SK-N-SH (cell line): ENCODE measurements at places on chromosomes 5 and 9. TPM values are rescaled to one million over a fixed set of nuclear protein-coding genes. Genes with fewer than 3 reads are reported as not detected.
A peak's percentile ranks its signal among the peaks of the same experiment; 100 is the strongest.

- no peak overlapping the region for H3K27ac ChIP-seq
- no peak for DNase-seq
These were observed 5.8 kb downstream of the ADAMTS16 start for GRCh38 chr5:5145651-5146529.

DNA sequence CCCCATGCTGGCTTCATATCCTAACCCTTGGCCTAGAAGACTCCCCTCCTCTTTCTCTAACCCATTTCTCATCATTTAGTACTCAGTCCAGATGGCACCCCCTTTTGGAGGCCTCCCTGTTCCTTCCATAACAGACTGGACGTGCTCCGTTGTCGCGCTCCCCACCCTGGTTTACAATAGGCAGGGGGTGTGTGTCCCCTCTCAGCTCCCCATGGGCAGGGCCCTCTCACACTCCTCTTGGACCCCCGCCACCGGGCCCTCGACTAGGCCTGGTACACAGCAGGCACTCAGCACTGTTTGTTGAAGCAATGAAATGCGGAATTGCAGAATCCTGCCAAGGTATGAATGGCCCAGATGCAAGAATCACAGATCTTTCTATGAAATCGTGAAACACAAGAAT, 227.4 kb downstream of the FSTL4 start:
- no peaks in the 10 kb centered on the region; the same call in none of the 2 replicates for H3K27me3 ChIP-seq
- DNase-seq = no peak
- no peak overlapping the region for H3K4me3 ChIP-seq
- no peaks in the 10 kb centered on the region for H3K36me3 ChIP-seq
- no peaks in the 10 kb centered on the region for H3K4me1 ChIP-seq
- no peak overlapping the region for H3K27ac ChIP-seq

DNA sequence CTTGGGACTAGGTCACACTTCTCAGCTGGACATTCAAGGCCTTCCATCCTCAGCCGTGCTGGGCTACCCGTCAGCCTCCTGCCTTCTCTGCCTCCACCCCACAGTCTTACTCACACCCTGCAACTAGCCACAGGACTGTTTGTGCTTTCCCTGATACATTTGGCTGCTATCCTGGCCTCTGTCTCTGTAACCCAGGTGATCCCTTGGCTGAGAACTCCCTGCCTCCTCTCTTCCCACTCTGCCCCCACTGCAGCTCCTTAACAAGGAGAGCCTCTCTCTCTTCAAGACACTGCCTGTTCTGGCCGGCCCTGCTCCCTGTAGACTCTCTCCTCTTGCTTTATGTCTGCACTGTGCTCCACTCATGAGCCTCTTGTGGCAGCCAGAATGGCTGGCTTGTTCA, 120.6 kb downstream of the MSX2 start:
- no peaks in the 10 kb centered on the region for H3K36me3 ChIP-seq
- no peak overlapping the region for H3K27ac ChIP-seq
- H3K27me3 ChIP-seq = no peaks in the 10 kb centered on the region
- H3K4me3 ChIP-seq = no peak overlapping the region
- DNase-seq = no peak

- no peaks in the 10 kb centered on the region for H3K4me1 ChIP-seq
These were observed 553.8 kb upstream of the CDH9 start for GRCh38 chr5:27592231-27592630.

GRCh38 chr5:157721159-157721558, 10.1 kb upstream of the THG1L start:
- no peak for DNase-seq
- no peak overlapping the region for H3K4me3 ChIP-seq
- H3K36me3 ChIP-seq = no peaks in the 10 kb centered on the region

DNA sequence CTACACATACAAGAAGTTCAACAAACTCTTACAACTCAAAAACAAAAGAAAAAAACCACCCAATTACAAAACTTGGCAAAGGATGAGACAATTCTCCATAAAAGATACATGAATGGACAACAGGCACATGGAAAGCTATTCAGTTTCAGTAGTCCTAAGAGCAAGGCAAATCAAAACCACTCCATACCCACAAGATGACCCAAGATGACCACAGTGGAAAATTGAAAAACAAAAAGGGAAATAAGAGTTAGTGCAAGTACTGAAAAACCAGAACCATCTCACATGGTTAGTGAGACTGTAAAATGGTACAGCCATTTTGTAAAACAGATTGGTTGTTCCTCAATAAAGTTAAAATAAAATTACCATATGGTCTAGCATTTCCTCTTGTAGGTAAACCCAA, 287.1 kb upstream of the CDH9 start:
- no peak overlapping the region for H3K27ac ChIP-seq
- H3K27me3 ChIP-seq = no peaks in the 10 kb centered on the region
- H3K4me3 ChIP-seq = no peak overlapping the region

DNA sequence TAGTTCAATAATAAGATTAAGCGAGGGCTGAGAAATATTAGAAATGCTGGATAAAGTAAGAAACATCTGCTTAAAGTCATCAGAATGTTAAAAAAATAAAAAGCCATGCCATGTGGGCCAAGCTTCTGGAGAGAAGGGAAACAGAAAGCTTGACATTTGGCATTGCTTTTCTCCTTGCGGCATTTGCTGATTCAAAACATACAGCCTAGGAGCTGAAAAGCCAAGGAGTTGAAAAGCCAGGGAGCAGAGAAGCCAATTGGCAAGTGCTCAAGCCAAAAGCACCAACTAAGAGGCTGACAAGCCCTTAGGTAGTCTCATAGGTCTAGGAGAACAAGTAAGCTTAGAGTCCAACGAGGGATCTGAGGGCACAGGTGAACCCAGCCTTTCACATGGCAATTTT, 754.3 kb downstream of the TLE4 start:
- no peak for DNase-seq
- no peaks in the 10 kb centered on the region for H3K4me1 ChIP-seq
- no peaks in the 10 kb centered on the region for H3K36me3 ChIP-seq
- H3K4me3 ChIP-seq = no peak overlapping the region
- no peaks in the 10 kb centered on the region for H3K27me3 ChIP-seq

GRCh38 chr5:14580398-14581034, 1.1 kb upstream of the OTULINL start:
- H3K4me1 ChIP-seq = peaks cover 16% of the 10 kb centered on the region; the same call in 1 of the 2 replicates
- H3K4me3 ChIP-seq = no peak overlapping the region
- H3K27me3 ChIP-seq = peaks cover 54% of the 10 kb centered on the region; the same call in 1 of the 2 replicates
- no peak for DNase-seq
- H3K36me3 ChIP-seq = no peaks in the 10 kb centered on the region
- H3K27ac ChIP-seq = no peak overlapping the region; the same call in 1 of the 2 replicates

GRCh38 chr5:15645381-15646160, 145.6 kb downstream of the FBXL7 start:
- no peak overlapping the region for H3K4me3 ChIP-seq
- no peaks in the 10 kb centered on the region for H3K36me3 ChIP-seq
- H3K27me3 ChIP-seq = no peaks in the 10 kb centered on the region
- no peak for DNase-seq

DNA sequence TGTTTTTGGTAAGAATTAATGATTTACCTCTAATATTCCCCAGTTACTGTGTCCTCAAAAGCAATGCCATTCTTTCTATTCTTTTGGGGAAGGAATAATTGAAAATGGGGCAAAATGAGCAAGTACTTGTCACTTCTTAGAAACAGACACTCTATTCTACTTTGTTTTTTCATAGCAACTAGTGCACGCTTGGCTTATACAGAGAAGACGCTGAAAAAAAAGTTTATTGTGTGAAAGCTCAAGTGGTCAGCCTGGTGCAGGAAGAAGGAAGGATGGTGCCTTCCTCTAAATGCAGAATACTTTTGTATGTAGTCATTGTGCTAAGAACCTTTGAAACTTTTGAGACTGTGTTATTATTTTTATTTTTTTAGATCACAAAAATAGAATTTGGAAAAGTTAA, 29.6 kb downstream of the ANKDD1B start:
- no peaks in the 10 kb centered on the region for H3K27me3 ChIP-seq
- no peaks in the 10 kb centered on the region for H3K36me3 ChIP-seq
- no peak for DNase-seq
- no peak overlapping the region for H3K27ac ChIP-seq
- H3K4me3 ChIP-seq = no peak overlapping the region

DNA sequence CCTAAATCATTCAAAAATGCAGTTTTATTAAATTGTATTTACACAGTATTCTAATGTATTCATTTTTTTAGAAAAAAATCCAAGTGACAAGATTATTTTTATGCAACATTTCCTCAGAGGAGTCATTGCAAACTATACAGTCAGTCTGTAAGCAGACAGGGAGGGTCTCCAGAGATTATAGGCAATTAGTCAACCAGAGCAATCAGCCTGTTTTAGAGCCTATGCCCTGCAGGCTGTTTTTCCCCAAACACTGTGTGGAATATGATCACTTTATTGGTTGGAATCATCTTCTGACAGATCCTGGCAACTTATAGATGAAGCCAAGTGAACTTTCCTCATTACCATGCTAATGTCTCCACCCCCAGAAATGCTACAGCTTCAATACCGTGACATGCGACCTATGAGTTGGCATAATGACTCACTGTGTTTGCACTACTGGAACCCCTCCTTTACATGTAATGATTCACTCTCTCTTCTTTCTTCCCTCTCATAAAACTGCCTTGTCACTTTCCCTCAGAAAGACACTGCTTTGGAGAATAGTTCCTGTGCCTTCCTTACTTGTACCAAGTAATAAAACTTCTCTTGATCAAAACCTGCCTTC, 577.7 kb upstream of the FTMT start:
- no peaks in the 10 kb centered on the region for H3K27me3 ChIP-seq
- no peaks in the 10 kb centered on the region for H3K36me3 ChIP-seq
- H3K4me1 ChIP-seq = peaks cover 7% of the 10 kb centered on the region; the same call in 1 of the 2 replicates
- H3K27ac ChIP-seq = no peak overlapping the region

DNA sequence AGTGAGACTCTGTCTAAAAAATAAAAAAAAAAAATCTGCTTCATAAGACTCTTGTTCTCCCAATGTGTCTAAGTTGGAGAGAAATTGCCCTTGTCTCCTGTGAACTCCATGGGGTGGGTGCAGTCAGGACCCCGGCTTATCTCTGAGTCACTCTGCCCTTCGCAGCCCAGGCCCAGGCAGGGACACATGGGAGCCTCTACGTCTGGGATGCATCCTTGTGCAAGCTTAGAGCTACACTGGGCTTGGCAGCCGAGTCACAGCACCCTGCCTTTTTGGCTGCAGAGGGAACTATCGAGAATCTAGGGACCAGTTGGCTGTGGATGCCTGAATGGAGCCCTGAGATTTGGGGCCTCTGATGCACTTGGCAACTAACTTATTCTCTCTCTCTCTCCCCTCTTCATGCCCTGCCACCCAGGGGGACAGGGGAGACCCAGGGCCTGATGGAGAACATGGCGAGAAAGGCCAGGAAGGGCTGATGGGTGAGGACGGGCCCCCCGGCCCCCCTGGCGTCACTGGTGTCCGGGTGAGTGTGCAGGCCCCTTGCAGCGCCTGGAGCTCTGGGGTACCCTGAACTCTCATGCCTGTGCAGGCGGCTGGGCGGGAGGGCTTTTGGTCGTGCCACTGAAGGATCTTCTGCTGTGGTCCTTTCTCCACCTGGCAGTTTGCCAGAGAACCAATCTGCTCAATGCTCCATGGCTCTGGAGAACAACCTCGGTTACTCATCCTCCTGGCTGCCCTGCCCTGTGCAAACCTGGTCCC, 47.5 kb upstream of the ORM1 start:
- H3K4me3 ChIP-seq = no peak overlapping the region
- no peak overlapping the region for H3K27ac ChIP-seq
- H3K36me3 ChIP-seq = no peaks in the 10 kb centered on the region

DNA sequence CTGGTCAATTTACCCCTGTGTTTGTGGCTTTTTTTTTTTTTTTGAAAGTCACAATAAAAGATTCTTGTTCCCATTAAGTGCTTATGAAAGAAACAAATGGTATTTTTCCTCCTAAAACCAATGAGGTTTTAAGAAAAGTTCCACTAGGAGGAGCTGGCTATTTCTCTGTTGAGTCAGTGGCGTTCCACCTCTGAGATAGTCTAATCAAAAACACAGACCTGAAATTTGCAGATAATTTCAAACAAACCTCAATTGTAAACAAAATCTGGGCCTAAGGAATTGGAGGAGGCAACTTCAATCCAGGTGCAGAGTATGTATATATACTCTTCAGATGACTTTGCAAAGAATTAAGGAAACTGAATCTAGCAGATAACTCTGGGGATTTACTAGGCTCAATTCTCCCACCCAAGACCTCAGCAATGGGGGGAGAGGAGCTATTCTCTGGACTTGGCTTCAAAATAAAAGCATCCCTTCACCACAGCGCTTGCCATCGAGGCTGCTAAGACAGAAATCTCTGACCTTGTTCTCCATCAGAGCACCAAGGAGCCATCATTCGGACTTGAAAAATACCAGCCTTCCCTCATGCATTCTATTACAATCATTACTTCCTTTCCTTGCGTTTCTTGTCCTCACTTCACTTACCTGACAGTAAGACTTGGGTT, 52.4 kb downstream of the FANCC start:
- no peak overlapping the region for H3K4me3 ChIP-seq
- H3K36me3 ChIP-seq = no peaks in the 10 kb centered on the region
- no peaks in the 10 kb centered on the region for H3K27me3 ChIP-seq
- no peak for DNase-seq

- H3K36me3 ChIP-seq = peaks cover 17% of the 10 kb centered on the region
- H3K27ac ChIP-seq = no peak overlapping the region
- H3K27me3 ChIP-seq = no peaks in the 10 kb centered on the region
- no peak overlapping the region for H3K4me3 ChIP-seq
These were observed 16.3 kb downstream of the TTLL11 start for GRCh38 chr9:122076773-122077172.

DNA sequence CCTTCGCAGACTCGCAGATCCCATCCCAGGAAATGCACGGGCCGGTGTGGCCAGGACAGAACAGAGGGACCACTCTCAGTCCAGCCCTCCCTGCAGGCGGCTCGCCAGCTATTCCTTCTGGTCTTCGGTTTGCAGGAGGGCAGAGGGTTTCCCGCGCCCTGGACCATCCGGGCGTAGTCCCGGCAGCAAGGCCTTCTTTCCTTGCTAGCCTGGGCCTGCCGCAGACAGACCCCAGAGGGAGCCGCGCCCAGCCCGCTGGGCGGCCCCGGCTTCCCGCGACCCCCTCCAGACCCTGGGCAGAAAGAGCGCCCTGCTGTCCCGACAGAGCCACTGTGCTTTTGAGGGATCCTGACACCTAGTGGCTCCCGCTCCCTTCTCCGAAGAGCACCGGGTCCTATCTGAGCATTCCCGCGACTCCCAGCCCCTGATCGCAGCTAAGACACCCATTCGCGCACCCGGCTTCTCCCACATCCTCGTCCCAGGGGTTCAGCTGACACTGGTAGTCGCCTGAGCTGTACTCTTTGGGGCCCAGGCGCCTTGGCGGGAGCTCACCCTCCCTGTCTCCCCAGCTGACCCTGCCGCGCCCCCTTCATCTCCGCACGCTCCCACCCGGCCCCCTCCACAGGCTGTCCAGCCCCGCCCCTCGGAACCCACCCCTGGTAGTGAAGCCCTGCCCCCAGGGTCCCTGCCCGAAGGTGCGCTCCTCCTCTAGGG, 1.1 kb downstream of the CFAP90 start:
- peak overlapping the region; percentile 41 for H3K4me3 ChIP-seq
- DNase-seq = peak; percentile 78
- peaks cover 25% of the 10 kb centered on the region for H3K27me3 ChIP-seq
- peaks cover 9% of the 10 kb centered on the region; the same call in 1 of the 2 replicates for H3K4me1 ChIP-seq
- H3K36me3 ChIP-seq = no peaks in the 10 kb centered on the region

- peaks cover 9% of the 10 kb centered on the region for H3K36me3 ChIP-seq
- H3K4me1 ChIP-seq = no peaks in the 10 kb centered on the region
- H3K27ac ChIP-seq = no peak overlapping the region
These were observed 36.5 kb downstream of the PPIC start for GRCh38 chr5:122999947-123000563.

The GRIA1 gene
- polyA plus RNA-seq = 0.35 and 0.80 TPM in 2 replicates

The TPPP gene
- 0.05 and 0.10 TPM in 2 replicates for polyA plus RNA-seq

The SERINC5 gene
- polyA plus RNA-seq = 4.5 and 7.4 TPM in 2 replicates

The MACROH2A1 gene
- polyA plus RNA-seq = 146 and 165 TPM in 2 replicates
